Activated CD8-positive, alpha-beta T cell treated with anti-CD3 and anti-CD28 coated beads, Interleukin-2, amount 10 ng/mL, durations not matched to agents 7 days and 5 days (primary cell): ENCODE measurements at places on chromosomes 7 and 10. TPM values are rescaled to one million over a fixed set of nuclear protein-coding genes. Genes with fewer than 3 reads are reported as not detected.

DNA sequence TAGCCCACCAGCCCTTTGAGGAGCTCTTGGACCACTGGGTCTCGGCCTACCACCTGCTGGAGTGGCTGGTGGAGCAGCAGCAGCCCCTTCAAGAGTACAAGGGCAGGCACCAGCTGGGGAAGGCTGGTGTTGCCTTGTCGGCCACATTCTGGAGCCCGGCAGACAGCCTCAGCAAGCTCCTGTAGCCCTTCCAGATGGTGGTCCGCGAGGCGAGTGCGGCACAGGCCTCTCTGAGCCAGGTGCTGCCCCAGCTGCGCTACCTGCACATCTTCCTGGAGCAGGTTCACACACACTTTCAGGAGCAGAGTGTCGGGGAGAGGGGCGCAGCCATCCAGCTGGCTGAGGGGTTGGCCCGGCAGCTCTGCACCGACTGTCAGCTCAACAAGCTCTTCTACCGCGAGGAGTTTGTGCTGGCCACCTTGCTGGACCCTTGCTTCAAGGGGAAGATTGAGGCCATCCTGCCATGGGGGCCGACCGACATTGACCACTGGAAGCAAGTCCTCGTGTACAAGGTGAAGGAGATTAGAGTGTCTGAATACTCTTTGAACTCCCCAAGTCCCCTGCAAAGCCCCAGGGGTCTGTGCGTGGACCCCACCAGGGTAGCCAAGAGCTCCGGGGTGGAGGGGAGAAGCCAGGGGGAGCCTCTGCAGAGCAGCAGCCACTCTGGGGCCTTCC is 7.0 kb upstream of the ACTR3C start:
- no peak for DNase-seq

DNA sequence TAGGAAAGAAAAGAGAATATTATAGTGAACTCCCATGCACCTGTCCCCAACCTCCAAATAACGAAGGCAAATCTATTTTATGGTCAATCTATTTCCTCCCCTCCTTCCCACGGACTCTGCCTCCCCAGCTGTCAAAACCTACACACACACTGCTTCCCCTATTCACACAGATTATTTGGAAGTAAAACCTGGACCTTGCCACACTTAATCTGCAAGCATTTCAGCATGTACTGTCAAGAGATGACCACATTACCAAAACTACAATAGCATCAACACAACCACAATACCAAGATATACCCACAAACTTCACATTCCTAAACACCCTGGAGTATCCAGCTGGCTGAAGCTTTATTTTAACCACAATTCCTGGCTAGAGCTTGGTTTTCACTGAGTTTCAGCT is 27.8 kb upstream of the KCNK18 start:
- no peak for DNase-seq

The MYO1G gene
- 453 TPM for total RNA-seq

GRCh38 chr7:40477094-40477493 is 342.3 kb downstream of the SUGCT start:
- no peak for DNase-seq

The PON3 gene
- total RNA-seq: not detected

The GNGT1 gene
- total RNA-seq: not detected

- DNase-seq: no peak
Observed at GRCh38 chr10:77629775-77630506, 7.7 kb downstream of the KCNMA1 start.

The NUTM2A gene
- total RNA-seq: 0.71 TPM

DNA sequence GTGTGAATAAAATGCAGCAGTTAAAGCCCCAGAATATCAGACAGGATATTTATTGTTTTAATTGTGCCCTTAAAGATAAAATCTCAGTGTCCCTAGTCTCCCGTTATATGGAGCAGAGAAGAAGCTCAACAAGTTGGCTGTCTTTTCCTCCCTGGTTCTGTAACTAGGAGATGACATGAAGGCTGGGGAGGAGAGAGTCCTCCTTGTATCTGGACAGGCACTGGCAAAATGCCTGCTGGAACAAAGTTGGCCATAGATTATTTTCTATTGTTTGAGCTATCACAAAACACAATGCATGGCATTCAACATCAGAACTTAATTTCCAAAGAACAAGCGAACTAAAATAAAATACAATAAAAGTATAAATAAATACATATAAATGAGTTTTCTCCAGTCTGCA is 694.9 kb upstream of the KCND2 start:
- DNase-seq: no peak

DNA sequence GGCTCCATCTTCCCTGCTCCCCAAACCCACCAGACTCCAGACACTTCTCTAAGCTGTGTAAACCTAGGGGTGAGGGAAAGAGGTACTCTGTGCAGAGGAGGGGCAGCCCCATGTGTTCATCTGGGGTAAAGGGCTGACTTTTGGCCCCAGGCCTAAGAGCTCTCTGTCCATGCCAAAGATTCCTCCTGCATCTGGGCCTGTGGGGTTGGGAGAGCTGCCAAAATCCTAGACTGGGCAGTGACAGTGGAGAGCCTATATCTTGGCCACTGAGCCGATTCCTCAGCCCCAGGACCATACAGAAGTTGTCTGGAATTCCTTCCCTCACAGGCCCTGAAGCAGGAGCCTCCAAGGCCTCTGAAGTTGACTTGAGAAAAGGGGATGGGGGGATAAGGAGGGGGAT is 25.3 kb upstream of the LEP start:
- DNase-seq: no peak

The COL26A1 gene
- total RNA-seq: not detected

- DNase-seq: peak; percentile 23
Observed at GRCh38 chr10:24483701-24484100, 240.0 kb downstream of the ARHGAP21 start.

The SOSTDC1 gene
- total RNA-seq: not detected

DNA sequence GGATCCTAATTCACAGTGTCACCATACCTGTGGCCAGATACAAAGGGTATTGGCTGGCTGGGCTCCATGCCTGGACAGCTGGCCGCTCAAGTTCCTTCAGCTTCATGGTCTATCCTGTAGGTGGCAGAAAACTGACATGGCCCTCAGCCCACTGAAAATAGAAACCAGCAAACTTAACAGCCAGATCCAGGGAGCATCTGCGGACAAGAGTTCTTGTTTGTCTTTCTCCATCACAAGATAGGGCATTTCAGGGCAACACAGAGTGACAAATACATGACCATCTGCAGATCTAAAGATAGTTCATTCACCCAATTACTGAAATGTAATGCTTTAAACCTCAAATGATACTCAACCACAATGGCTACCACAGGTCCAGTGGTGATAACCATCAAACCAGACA is 2.8 kb downstream of the SEC31B start:
- no peak for DNase-seq

The ACSM6 gene
- total RNA-seq: not detected

- DNase-seq: no peak
Observed at GRCh38 chr7:118368958-118369357, 144.5 kb downstream of the ANKRD7 start.

DNA sequence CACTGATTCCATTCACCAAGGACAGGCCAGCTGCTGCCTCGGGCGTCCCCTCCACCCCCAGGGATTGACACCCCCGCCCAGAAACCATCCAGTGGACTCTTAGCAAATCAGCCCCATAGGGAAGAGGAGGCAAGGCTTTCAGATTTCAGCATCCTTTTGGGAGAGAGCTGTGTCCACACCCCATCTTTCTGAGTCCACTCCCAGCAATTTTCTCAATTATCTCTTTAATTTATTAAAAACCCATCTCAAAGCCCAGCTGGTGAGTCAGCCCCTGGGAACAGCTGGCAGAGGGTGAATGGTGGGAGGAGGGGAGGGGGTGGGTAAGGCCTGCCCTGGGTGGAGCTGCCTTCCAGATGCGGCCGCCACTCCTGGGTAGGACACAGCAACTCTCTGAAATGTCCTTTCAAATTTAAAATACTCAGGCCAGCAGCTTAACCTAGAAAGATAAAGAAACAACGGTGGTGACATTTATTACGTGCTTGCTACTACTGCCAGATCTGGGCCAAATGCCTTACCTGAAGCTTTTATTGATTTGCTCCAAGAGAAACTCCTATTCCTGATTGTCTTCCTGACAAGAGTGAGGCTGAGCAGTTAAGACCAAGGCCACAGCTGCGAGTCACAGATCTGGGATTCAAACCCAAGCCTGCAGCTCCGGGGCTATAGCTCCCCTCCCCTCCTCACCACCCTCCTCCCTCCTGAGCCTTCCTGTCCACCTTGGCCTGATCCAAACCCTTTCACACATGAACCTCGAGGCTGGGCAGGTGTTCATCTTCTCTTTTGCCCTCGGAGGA is 120.4 kb downstream of the RGS10 start:
- no peak for DNase-seq

DNA sequence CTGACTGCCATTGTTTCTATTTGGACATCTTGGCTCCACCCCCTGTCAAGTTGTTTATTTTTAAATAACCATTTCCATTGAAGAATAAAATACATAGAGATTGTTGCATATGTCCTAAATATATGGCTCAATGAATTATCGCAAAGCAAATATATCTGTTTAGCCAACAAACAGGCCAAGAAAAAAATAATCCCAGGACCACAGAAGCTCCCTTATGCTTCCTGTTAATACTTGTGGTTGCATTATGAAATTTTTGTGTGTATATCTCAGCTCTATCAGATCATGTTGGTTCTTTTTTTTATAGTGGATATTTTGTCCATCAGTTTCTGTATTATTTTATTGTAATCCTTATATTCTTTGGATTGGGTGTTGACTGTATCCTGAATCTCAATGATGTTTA is 53.4 kb upstream of the CYP2C8 start:
- DNase-seq: no peak

DNA sequence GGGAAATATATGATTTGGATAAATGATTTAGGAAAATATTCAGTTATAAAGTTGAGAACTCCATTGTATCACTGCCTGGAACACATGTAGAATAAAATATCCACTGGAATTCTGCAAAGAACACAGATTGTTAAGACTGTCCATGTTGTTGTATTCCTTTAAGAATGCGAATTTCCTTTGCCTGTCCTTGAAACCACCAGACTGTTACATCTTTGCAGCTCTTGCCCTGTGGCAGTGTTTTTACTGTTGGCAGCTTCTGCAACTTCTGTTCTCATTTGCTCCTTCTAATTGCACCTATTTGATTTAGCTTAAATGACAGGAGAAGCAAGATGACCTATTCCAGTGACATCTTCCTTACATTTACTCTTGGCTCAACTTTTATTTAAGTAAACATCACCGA is 39.7 kb downstream of the MALSU1 start:
- no peak for DNase-seq

The PAX4 gene
- not detected for total RNA-seq

DNA sequence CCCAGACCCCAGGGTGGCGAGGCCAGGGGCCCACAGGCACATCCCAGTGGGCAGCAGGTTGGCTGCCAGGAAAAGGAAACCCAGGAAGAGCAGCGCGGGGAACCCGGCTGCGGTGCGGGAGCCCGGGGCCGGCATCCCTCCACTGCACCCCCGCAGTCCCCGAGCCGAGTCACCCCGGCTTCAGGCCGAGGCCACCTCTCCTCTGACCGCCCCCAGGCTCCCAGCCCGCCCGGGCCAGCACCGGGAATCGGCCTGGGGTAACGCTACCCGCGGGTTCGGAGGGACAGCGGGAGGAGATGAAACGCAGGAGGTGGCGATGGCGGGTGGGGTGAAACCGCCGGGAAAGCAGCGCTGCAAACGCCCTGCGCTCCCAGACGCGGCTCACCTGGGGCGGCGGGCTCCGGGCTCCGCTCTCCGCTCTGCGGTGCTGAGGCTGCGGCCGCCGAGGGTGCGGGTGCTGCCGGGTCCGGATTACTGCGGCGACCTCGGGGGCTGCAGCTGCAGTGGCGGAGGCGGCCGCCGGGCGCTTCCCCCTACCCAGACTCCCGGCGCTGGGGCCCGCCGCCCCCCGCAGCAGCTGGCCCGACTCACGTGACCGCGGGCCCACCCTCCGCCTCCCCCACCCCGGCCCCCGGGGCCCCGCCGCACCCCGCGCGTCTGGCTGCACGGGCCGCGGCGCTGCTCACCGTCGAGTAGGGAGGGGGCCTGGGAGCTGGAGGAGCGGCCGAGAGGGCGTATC is at the start of gene SCRN1:
Gene SCRN1 (minus strand): TSS at position 545 of the 739 bp plus-strand sequence. CDS start 20,734 bp downstream, outside the sequence.
- DNase-seq: peak; percentile 31

The PDE1C gene
- not detected for total RNA-seq

DNA sequence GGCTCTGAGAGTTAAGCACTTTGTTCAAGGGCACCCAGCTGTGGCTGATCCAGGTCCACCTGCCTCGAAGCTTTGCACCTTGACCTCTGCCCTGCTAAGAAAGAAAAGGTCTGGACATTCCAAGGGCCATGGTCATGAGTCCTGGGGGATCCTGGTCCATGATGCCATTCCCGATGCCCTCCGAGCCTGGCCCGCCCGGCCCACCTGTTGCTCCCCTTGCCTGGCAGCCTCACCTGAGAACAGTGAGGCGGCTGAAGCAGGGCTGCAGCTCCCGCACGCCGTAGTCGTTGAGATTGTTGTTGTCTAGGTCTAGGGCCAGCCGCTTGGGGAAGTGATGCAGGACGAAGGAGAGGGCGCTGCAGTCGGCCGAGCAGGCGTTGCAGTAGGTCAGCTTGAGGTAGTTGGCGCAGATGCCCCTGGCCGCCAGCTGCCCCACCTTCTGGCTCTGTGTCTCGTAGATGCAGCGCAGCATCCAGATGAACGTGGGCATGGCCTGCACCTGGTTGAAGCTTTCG is 27.5 kb downstream of the NOD1 start:
- DNase-seq: no peak

The FLNC gene
- total RNA-seq: not detected

The MMD2 gene
- not detected for total RNA-seq

The HOXA10 gene
- not detected for total RNA-seq
